ENCODE measurements at places on chromosomes 12 and 14.

GRCh38 chr12:121288986-121289385 lies 7.5 kb downstream of the CAMKK2 start:
- no peak for DNase-seq

- no peak for DNase-seq
Measured at GRCh38 chr12:16189849-16190248, 87.6 kb downstream of the SLC15A5 start.

GRCh38 chr12:11943919-11944700 lies 126.6 kb upstream of the BCL2L14 start:
- no peak for DNase-seq

DNA sequence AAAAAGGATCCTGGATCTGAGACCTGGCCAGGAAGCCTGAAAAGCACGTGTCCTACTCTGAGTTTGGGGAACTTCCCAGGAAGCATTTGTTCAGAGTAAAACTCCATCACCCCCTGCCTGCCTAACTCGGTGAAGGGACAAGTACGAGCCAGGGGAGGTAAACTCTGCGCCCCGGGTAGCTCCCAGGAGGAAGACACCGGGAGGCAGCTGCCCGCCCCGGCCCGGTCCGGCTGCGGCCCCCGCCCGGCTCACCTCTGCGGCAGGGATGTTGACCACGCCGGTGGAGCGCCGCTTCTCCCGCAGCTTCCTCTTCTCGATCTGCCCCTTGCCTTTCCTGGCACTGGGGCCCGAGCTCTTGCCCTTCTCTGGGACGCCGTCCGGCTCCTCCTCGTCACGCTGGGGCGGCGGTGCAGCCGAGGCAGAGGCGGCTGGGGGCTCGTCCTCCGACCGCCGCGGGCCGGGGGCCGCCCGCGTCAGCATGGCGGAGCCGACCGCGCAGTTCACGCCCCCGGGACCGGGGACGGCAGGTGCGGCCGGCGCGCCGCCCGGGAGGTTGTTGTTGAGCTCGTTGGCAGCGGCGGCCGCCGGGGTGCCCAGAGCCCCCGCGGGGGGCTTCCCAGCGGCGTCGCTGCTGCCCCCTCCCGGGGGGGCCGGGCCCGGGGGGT lies 1.2 kb downstream of the PAWR start:
- no peak for DNase-seq

- no peak for DNase-seq
Measured at GRCh38 chr12:6222078-6222654, 22.0 kb downstream of the CD9 start.

Data from vagina (tissue), 2 donors.